Neural crest cell (in vitro differentiated cells): ENCODE measurements at places on chromosomes 7 and 10. TPM values are rescaled to one million over a fixed set of nuclear protein-coding genes. Genes with fewer than 3 reads are reported as not detected.

ZNF273 gene
- 15.9 and 17.1 TPM in 2 replicates for total RNA-seq

ATOH7 gene
- total RNA-seq: 0.20 and 0.84 TPM in 2 replicates

SPDYE9 gene
- not detected in 2 replicates for total RNA-seq

HSPA14 gene
- total RNA-seq: 24.2 and 24.5 TPM in 2 replicates

CLRN3 gene
- total RNA-seq: not detected in 2 replicates

FKBP9 gene
- 78.0 and 85.6 TPM in 2 replicates for total RNA-seq

TCERG1L gene
- 0.71 and 0.96 TPM in 2 replicates for total RNA-seq

CYP51A1 gene
- 193 and 196 TPM in 2 replicates for total RNA-seq

RNF32 gene
- total RNA-seq: 1.2 and 1.4 TPM in 2 replicates

TWIST1 gene
- total RNA-seq: 6.7 and 8.1 TPM in 2 replicates

JAKMIP3 gene
- total RNA-seq: 0.25 and 0.40 TPM in 2 replicates

PILRA gene
- total RNA-seq: 2.6 and 2.7 TPM in 2 replicates

SVIL gene
- 57.5 and 57.7 TPM in 2 replicates for total RNA-seq

HEPACAM2 gene
- not detected in 2 replicates for total RNA-seq

DIP2C gene
- 21.7 and 22.7 TPM in 2 replicates for total RNA-seq
